ENCODE measurements at places on chromosomes 7 and 10.

DNA sequence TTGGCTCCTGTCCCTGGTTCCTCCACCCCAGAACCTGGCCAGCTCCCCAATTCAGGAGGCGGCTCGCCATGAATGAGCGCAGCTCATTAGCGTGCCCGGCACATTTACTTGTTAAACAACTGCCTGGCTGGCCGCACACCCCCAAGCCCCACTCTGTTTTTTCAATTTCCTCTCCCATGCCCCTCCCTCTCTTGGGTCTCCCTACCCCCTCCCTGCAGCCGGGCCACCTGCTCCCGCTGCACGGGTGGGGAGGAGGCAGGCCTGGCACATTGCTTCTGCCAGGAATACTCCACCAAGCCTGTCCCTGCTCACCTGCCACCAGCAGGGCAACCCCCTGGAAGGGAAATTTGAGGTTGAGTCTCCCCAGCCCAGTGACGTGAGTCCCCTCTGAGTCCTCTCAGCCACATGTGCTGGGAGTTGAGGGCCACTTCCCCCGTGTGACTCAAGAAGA is 2.5 kb upstream of the SLIT1 start:
- no peak for DNase-seq

DNA sequence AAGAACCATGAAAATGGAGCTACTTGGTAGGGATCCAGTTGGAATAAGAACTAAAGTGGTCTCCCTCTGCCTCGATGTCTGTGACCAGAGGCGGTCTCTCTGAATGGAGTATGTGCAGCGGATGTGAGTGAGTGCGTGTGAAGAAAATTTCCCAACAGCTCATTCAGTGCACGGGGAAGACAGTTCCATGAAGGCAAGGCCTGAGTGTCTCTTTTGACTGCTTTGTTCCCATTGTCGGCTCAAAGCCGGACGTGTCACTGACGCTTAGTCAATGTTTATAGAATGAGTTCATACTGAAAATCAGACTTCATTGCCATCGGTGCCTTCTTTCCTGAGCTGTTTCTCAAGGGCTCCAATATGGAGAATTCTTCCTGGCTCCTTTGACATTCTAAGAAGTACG is 55.3 kb upstream of the GRB10 start:
- no peak for DNase-seq

DNA sequence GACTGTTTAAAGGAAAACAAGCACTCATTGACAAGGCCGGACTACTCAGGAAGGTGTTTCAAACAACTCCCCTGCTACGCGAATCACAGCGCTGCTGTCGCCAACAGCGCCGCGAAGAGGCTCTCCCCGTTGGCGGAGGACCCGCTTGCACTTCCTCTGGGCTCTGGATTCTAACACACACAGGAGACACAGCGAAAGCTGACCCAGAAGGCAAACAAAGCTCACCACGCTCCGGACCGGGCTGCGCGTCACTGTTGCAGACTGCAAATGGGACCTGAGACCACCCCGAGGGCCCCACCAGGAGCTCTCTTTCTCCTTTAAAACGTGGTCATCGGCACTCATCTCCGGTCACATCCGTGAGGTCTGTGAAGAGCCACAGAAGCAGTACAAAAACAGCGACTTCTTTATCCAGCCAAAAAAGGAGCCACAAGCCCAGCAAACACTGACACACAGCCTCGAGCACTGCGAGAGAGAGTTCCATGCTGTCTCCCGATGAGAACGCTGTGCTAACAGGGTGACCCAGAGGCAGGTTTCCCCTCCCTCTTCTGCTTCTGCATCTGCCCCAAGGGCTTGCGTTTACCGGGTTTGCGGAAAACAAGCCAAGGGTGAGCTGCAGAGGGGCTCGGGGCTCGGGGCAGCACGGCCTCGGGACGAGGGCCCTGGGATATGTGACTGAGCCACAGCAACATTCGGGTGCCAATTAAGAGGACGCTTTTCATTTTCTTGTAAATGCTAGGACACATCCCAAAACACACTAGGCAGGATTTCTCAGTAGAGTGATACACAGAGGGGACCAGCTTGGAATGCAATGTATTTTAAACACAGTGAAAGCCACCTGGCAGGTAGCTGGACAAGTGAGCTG is 41.3 kb downstream of the AMZ1 start:
- DNase-seq: no peak

GRCh38 chr7:158406364-158406763 is 181.3 kb downstream of the PTPRN2 start:
- DNase-seq: no peak

DNA sequence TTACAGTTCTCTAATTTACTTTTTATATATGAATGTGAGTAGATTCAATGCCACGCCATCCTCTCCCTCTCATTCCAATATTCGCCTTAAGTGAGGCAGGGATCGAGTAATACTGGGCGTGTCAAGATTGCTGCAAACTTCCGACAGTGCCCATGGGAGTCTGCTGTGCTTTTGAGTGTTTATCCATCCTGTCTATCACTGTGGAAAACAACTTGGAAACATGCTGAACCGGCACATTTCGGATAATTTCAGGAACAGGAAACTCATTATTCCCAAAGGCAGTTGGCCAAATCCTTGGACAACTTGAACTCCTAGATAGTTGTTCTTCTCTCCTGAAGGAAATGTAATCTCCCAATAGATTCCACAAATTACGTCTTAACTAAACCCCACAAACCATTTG is 28.5 kb downstream of the PIP4K2A start:
- DNase-seq: no peak

DNA sequence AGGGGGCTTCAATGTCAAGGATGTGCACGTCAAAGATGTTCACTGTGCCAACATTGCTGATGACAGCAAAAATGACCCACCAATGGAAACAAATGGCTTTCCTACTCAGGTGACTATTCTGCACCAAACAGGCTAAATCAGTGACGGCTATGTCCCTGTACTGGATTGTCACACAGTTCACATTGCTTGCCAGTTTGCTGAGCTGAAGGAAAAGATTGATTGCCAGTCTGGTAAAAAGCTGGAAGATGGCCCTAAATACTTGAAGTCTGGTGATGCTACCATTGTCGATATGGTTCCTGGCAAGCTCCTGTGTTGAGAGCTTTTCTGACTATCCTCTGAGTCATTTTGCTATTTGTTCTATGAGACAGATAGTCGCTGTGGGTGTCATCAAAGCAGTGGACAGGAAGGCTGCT is 202.2 kb upstream of the ETV1 start:
- no peak for DNase-seq

DNA sequence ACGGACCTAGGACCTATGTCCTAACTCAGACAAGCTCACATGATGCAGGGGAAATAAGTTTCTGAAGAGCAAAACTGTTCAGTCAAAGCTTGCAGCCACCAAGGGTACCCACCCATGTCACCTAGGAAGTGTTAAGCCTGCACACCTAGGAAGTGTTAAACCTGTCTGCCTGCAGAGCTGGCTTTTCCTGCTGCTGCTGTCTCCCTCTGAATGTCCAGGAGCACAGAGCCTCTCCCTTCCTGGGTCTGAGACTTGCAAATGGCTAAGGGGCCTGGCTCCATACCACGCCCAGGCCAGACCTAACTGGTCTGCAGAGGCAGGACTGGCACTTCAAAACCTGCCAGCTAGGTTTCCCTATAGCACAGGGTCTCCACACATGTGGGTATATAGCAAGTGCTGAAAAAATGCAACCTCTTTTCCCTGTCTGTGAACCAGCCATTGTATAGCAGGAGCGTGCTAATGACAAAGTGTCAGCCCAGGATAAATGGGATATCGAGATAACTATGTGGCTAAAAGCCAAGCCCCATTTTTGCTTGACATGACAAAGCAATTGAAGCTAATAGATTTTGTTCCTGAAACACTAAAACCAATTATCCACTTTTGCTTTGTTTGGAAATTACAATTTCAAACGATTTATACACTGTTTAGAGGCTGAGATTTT is 1.5 kb downstream of the GDF2 start:
- no peak for DNase-seq

DNA sequence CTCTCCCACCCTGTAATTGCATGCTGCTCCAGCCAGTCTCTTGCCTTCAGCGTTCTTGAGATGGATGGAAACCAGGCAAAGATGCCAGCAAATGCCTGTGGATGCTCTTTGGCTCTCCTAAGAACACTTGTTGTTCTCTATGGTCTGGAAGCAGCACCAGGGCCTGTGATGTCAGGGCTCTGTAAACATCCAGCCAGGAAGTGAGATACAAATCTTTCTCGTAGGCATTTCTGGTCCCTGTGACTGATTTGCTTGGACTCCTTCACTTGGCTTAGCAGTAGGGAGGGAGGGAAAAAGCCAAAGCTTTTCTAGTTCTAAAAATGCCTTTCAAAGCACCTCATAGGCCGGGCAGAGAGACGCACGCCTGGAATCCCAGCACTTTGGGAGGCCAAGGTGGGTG is 201.3 kb downstream of the REEP3 start:
- no peak for DNase-seq

GRCh38 chr10:117167789-117168674 is 29.3 kb upstream of the KCNK18 start:
- peak; percentile 46 for DNase-seq

GRCh38 chr7:112260911-112261310 is 54.4 kb downstream of the ZNF277 start:
- DNase-seq: no peak

DNA sequence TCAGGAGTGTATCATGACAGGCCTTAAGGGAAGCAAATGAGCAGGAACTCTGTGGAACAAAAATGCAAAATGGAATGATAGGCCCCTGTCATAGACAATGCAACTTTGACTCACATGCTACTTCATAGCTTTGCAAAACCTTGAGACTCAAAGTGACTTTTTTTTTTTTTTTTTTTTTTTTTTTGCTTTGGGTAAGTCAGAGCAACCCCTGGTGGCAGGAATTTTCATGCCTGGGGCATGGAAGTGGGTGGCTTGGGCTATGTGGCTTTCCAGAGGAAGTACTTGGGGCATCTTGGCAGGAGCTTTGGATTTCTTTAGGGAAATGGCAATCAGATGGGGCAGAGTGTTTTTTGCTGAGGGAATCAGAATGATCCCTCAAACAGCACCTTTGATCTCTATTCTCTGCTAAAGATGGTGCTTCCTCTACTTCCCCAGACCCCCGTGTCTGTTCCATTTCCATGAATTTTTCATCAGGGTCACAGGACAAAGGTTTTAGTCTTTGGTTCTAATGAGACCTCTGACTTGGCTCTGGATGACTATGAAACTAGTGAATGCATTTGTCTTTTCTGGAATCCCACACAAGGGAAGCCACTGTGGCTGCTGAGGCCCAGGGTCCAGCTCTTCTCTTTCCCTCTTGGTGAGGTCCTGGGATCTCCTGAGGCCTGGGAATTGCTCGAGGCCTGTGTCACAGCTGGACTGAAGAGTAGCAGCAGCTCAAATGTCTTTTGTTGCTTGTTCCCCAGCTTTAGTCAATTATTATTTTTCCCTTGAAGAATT is 62.8 kb downstream of the TACC2 start:
- no peak for DNase-seq

DNA sequence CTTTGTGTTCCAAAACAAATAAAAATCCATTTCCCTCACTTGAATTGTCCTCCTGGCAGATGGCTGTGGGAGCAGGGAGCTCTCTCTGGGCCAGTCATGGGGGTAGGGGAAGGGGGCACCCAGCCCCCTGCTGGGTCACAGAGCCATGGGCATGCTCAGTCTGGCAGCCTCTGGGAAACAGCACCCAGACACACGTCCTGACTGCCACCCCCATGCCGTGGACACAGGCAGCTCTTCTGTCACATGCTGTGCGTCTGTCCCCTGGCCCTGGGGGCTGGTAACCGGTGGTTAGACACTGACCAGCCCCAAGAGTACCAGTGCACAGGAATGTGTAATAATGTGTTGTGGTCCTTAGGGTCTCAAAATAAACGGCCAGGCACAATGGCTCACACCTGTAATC is 47.0 kb downstream of the RASGEF1A start:
- DNase-seq: no peak

- DNase-seq: no peak
These were observed 260.6 kb upstream of the MAGI2 start for GRCh38 chr7:79714081-79714480.

DNA sequence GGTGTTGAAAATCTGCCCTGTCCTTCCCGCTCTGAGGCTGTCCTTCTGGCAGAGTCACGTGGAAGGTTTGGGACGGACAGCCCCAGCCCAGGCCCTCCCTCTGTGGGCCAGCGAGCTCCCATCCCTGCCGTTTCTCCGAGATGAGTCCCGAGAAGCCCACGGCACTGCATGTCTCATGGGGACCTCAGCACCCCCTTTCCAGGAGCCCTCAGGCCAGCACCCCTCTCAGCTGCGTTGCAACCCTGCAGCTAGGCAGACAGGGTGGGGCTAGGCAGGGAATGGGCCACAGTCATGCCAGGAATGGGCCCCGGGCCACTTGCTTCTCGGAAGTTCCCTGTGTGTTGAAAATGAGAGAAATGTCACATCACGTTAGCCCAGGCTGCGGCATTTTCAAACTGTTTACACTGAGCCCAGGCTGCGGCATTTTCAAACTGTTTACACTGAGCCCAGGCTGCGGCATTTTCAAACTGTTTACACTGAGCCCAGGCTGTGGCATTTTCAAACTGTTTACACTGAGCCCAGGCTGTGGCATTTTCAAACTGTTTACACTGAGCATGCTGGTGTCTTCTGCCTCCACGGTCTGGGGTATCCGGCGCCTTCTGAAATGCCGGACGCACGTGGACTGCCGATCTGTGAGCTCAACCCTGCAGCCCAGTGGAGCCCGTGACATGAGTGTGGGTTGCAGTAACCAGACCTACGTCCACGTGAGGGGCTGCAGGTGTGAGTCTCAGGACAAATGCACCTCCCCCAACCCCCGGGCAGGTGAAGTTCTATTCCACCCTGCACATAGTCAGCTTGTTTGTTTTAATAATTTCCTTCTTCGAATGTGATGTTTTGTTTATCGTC is 42.6 kb downstream of the FAM20C start:
- no peak for DNase-seq

DNA sequence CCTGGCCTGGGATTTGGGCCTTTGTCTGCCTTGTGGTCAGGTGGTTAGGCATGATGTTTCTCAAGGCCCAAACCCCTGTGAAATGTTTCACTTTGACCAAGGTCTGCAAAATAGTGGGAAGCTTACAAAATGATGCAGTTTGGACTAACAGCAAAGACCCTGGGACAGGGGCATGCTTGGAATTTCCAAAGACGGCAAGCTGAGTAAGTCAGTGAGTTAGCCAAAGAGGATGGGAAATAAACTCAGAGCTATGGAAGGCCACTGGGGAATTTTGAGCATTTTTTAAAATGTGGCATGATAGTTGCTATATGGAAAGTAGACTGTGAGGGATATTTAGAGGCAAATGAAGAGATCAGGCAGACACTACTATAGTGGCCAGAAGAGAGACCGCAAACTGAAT is 31.6 kb upstream of the PPP1R3C start:
- DNase-seq: no peak

DNA sequence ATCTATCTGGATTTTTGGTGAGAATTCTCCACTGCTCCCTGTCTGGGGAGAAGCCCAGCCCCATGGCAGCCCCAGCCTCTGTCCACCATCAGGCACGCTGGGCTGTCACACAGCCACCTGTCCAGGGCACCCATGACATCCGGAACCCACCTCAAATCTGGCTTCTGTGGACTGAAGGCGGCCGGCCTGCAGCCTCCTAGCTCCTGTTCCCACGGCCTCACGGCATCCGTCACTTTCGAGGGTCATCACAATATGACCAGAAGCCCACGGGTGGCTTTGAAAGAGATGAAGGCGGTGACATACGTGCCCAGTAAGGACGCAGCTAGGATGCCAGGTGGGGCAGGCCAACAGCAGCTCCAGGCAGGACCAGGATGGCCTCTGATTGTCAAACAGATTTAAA is 140.9 kb downstream of the PTPRN2 start:
- no peak for DNase-seq

Data from T-helper 17 cell (primary cell).